ENCODE measurements at places on chromosomes 5 and 9.

- DNase-seq = peak; percentile 1
Measured at GRCh38 chr5:15598294-15598902, 98.4 kb downstream of the FBXL7 start.

DNA sequence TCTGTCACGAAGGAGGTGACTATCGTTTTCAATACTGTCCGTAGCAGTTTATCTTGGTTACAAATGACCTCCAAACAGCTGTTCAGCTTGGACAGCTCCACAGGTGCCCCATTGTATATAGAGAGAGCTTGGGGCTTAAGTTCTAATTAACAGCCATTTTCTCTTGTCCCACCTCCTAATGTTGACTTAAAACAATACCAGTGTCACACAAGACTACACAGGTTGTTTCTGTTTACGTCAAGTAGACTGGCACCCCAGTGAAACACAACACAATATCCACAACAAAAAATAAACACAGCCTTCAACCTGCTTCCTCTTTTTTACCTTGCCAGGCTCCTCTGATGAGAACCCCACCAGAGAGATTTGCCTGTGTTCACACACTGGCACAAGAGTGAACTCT lies 39.8 kb upstream of the TLE1 start:
- DNase-seq = no peak

GRCh38 chr9:84748112-84748511 lies 78.6 kb downstream of the NTRK2 start:
- DNase-seq = no peak

- DNase-seq = no peak
Measured at GRCh38 chr9:5976674-5977397, 38.6 kb downstream of the RANBP6 start.

- no peak for DNase-seq
Measured at GRCh38 chr5:180302256-180302655, 10.4 kb upstream of the MAPK9 start.

GRCh38 chr5:72018143-72018803 lies 89.0 kb upstream of the MAP1B start:
- peak; percentile 21 for DNase-seq

GRCh38 chr9:99637641-99638040 lies 184.0 kb upstream of the NR4A3 start:
- no peak for DNase-seq

GRCh38 chr5:110594866-110595265 lies 131.6 kb downstream of the TMEM232 start:
- no peak for DNase-seq

GRCh38 chr9:16543686-16544085 lies 326.8 kb downstream of the BNC2 start:
- no peak for DNase-seq

GRCh38 chr5:2890011-2890410 lies 138.5 kb upstream of the IRX2 start:
- DNase-seq = no peak

DNA sequence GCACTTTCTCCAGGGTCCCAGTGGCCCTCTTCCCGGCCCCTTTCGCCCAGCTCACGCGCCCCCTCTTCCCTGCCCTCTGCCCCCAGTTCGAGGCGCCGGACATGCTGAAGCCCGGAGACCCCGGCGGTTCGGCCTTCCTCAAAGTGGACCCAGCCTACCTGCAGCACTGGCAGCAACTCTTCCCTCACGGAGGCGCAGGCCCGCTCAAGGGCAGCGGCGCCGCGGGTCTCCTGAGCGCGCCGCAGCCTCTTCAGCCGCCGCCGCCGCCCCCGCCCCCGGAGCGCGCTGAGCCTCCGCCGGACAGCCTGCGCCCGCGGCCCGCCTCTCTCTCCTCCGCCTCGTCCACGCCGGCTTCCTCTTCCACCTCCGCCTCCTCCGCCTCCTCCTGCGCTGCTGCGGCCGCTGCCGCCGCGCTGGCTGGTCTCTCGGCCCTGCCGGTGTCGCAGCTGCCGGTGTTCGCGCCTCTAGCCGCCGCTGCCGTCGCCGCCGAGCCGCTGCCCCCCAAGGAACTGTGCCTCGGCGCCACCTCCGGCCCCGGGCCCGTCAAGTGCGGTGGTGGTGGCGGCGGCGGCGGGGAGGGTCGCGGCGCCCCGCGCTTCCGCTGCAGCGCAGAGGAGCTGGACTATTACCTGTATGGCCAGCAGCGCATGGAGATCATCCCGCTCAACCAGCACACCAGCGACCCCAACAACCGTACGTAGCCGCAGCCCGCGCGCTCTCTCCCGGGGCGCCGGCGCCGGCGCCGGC lies 1.0 kb downstream of the PRDM6 start:
- no peak for DNase-seq

DNA sequence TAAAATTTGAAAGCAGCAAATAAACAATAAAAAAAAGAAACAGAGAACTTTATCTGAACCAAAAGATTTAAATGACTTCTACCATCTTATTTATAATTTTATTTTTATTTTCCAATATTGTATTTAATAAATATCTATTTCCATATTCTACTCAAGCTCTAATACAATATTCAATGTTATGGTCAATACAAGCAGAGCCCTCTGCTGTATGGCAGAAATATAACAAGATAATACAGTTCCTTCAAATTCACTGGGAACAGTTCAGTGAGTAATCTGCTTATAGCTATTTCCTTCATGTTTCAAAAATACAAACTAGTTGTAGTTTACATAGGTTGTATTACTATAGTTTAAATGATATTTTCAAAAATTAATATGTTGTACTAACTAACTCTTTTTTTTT lies 332.7 kb downstream of the PRDM9 start:
- no peak for DNase-seq

DNA sequence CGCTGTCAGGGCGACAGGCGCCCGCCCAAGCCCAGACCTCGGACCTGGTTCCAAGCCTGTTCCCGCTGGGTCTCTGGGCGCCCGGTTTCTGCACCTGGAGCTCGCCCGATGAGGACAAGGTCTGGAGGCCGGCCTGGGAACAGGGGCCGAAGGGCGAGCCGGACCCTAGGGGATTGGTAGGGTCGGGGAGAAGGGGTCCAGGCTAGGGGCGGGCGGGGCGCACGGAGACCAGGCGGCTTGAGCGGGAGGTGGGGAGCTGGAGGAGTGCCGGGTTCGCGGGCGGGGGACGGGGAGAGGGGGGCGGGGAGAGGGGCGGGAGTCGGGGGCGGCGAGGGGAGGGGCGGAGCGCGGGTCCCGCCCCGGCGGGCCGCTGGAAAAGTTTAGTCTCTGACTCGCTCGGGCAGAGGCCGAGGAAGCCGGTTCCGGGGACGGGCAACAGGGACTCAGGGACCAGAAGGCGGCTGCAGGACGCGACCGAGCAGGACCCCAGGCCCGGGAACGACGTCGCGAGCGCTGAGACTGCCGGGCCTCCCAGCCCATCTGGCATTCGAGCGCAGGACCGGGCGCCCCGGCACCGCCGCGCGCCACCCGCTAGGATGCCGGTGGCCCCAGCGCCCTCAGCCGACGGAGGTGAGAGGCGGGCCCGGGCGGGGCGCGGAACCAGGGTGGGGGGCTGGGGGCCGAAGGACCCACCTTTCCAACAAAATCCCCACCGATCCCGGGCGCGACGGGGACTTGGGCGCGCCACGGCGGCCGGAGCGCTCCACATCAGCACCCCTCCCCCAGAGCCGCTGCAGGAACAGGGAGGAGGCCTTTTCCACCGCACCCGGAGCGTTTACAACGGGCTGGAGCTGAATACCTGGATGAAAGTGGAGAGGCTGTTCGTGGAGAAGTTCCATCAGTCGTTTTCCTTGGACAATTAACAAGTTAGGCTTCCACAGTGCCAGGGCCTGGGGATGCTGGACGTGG lies at the start of gene S1PR3:
Gene S1PR3 (plus strand): TSS at position 403 of the 969 bp plus-strand sequence. CDS start 9,733 bp downstream, outside the sequence.
- peak; percentile 17 for DNase-seq

- DNase-seq = no peak
Measured at GRCh38 chr5:35618304-35618636, 607 bp downstream of the SPEF2 start.

- DNase-seq = no peak
Measured at GRCh38 chr5:171201310-171201709, 107.7 kb upstream of the TLX3 start.

DNA sequence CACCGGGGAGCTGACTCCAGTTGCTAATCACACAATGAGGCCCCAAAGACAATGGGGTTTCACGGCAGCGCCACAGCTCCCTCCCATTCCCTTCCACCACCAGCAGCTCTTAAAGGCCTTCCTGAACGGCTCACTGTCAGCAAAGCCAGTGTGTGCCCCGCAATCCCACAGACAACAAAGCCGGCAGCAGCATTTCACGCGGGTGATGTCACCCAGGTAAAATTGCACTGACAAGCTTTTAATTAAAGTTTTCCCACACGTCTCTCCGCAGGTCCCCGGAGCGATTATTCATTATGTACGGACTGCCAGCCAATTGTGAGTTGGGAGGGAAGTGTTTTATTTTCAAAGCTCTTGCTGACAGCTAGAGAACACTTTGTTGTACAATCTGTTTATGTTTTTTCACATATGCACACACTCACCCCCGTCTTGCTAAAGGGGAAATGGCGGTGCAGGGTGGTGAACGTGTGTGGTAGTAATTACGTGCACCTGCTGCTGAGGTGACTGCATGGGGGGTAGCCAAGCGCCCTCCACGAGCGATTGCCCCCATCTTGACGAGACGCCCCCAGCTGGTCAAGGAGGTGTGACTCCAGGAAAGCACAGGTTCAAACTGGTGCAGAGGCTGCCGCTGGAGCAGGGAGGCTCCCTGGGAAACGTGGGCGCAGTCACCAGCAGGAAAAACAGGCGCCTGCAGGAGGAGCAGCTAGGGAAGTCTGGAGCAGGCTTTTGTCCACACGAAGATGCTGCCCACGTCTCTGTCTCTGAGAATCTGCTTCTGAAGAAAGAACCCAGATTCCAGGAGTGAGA lies 65.0 kb downstream of the IRX2 start:
- DNase-seq = no peak

DNA sequence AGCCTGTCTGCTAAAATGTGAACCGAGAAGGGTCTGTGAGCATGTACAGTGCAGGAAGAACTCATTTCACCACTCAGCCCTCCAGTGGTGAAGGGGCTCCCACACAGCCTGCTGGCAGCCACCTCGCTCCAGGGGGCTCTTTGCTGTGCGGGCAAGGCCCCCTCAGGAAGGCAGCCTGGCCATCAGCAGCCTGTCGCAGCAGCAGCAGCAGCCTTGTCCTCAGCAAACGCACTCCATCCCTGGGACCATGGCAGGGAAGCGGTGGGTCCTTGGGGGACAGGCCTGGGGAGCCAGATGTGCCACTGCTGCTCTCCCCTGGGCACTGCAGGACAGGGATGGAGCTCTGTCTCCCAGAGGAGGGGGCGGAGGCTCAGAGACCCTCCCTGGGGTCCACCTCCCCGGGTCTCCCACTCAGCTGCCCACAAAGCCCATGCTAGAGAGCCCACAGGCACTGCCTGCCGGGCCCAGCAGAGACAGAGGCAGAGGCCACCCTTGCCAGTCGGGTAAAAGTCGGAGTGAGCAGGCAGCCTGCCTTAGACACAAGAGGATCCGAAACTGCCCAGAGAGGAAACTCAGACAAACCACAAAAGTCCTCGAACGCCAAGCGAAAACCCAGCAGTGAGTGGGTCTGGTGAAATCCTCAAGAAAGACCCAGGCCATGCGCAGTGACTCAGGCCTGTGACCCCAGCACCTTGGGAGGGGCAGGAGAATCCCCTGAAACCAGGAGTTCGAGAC lies 8.0 kb downstream of the BRD3 start:
- no peak for DNase-seq

- DNase-seq = no peak
Measured at GRCh38 chr5:95620870-95621838, 1.3 kb downstream of the GPR150 start.

- no peak for DNase-seq
Measured at GRCh38 chr5:951940-952596, 56.5 kb upstream of the NKD2 start.

DNA sequence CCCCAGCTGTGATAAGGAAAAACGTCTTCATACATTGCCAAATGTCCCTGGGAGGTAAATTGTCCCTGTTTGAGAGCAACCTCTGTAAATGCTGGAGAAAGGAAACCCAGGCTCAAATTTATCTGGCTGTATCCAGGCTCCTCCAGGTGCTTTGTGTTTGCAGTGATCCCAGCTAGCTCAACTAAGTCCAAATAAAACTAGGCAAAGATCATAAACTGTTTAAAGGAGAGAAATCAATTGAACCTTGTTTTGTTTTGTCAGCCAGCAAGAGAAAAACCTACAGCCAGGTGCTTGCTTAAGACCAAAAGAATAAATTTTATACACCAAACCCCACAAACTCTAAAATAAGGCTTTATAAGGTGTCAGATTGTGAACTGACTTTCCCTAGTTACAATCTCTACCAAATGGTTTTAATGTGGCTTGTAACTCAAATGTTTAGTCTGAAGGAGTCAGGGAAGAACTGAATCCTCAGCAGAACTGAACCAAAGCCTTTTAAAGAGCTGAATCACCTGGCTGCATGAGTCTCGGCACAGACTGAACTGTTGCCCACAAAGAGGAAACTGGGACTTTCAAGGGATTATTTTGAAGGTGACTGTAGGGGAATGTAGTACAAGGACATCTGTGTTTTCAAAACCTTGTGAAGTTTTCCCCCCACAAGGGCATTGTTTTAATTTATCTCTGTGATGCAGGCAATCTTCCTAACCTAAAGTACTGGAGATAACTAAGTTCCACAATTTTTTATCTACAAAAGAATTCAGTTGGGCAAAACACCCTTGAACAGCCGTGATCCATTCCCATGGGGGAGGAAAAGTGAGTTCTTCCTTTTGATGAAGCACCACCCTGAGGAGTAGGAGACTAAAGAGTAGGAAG lies 201.7 kb upstream of the TARS1 start:
- no peak for DNase-seq

DNA sequence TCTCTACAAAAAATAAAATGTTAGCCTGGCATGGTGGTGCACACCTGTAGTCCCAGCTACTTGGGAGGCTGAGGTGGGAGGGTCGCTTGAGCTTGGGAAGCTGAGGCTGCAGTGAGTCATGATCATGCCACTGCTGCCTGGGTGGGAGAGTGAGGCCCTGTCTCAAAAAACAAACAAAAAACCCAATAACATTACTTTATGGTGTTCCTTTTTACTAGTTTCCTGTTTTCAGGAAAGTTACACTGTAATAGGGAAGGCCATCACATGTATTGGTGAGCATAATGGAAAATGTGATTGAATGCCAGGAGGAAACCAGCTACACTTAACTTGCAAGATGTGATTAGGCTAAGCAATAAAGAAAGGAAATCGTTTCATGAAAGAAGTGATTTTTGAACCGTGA lies 42.7 kb downstream of the SV2C start:
- no peak for DNase-seq

DNA sequence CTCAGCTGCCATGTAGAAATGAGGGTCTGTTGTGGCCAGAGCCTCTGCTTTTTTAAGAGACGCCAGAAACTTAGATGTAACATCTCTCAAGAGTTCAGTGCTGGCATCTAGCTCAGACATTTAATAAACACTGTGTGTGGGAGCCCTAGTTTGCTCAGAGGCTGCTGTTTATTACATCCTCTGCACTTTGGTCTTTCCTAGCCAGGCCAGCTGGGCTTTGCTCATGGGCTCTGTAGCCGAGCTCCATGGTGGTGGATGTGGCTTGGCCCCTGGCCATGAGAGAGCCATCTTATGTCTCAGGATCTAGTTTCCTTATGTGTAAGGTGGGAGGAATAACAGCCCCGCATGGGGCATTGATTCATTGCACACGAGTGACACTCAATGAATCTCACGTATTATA lies 30.0 kb downstream of the ARHGEF37 start:
- DNase-seq = no peak

GRCh38 chr5:57531333-57531732 lies 48.7 kb upstream of the ACTBL2 start:
- no peak for DNase-seq
